ENCODE measurements at places on chromosomes 7 and 10.

GRCh38 chr7:116164552-116165306 is 45.6 kb upstream of the TES start:
- DNase-seq = no peak

DNA sequence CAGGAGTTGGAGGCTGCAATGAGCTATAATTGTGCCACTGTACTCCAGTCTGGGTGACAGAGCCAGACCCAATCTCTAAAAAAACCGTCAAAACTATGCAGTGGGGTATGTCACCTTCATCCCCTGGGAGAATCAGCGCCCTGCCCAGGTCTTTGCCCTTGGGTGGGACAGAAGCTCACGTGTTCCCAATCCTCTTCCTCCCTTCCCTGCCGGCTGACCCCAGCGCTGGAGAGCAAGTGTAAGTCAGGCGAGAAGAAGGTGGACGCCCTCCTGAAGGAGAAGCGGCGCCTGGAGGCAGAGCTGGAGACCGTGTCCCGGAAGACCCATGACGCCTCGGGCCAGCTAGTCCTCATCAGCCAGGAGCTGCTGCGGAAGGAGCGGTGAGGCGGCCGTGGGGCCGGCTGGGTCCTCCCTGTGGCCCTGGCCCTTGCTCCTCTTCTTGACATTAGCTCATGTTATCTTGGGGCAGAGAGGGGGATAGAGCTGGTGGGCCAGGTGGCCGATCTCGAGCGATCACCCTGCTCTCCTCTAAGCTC is 64.8 kb upstream of the GTF2IRD1 start:
- DNase-seq = no peak

GRCh38 chr7:106420736-106421135 is 136.0 kb upstream of the NAMPT start:
- DNase-seq = no peak

DNA sequence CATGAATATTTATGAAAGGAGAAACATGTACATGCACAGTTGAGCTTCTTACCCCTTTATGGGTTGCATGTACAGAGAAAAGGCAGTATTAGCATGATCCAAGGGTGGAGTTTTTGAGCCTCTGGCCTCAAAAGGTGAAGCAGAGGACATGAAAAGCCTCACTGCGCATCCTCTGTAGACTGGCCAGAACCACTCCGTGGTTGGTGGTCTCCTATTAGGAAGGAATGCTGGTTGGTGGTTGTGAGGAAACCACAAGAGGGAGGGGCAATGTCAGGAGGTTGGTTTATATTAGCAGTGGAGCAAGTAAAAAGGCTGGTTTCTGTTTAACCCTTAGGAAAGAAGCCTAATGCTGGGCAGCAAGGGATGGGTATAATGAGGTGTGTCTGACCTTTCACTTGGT is 37.5 kb downstream of the AHCYL2 start:
- no peak for DNase-seq

DNA sequence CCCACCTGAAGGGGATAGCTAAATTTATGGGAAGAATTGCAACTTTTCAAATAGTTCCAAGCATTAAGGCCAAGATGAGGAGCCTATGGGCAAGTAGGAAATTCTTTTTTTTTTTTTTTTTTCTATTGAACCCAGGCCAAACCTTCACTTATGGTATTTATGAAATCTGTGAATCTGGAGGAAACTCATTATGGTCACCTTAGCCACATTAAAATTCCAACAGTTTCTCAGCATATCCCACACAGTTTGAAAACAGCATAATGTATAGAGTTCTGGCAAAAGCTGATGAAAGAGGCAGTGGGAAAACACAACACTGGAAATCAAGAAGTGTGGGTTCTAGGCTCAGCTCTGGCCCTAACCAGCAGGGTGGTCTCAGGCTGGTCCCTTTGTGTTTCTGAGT is 236.9 kb downstream of the PTEN start:
- DNase-seq = no peak

GRCh38 chr7:7051206-7051877 is 131.0 kb upstream of the C1GALT1 start:
- DNase-seq = no peak

DNA sequence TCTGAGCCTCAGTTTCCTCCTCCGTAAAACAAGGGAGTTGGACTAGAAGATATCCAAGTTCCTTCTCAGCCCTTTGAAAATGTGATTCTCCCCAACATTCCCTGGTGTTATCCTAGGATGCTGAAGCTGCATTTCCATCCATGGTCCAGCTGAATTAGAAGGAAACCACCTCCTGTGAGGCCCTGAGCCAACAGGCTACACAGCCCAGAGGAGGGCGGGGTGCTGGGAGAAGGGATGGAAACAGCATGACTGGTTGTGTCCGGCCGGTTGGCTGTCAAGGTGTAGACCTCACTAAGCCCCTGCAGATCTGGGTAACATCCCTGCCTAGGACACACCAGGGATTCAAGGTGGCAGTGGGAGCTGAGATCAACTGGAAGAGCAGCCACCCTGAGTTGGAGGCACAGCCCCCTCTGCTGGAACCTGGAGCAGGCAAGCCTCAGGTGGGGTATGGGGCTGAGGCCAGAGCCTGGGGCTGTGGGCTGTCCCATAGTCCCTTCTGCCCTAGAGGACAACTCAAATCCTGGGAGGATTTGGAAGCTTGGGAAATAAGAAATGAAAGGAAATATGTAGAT is 72.0 kb downstream of the PAX2 start:
- no peak for DNase-seq

- DNase-seq = no peak
Measured at GRCh38 chr10:97904018-97904381, 54.4 kb downstream of the GOLGA7B start.

DNA sequence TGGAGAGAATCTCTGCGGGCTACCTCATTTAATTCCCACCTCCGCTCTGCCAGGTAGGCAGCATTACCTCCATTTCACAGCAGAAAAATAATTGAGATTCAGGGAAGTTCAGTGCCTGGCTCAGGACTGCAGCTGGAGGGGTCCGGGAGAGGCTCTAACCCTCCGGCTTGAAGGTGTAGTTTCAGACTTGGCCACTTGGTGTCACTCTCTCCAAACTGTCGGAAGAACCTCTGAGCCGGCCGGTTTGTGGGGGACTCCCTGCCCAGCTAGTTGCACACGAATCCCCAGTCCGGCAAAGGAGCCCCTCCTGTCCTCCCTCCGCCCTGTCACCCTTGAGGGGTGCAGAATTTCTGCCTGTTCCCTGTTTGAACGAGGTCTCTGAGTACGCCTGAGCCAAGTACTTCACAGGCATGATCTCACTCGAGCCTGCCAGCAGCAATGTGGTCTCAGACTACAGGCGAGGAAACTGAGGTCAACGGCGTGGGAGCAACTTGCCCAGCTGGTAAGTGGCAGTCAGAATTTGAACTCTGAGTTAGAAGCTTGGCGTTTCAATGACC is 144.7 kb upstream of the ZNF716 start:
- DNase-seq = no peak

DNA sequence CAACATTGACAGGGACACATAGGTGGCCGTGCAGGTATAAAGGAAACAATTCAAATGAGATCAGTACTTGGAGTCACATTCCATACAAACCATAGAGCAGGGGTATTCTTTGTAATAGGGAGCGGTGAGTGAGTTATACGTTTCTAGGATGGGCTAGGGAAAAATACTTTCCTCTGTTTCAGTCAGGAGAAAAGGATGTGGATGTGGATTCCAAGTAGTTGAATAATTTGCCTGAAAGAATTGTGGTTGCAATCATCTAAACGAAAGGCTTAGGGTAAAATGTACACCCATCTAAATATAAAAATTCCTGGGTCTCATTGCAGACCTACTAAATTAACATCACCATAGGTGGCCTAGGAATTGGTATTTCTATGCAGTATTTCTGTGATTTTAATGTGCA is 270.7 kb upstream of the IGFBP3 start:
- DNase-seq = no peak

GRCh38 chr10:22824520-22824919 is 103.3 kb upstream of the ARMC3 start:
- no peak for DNase-seq
